GM12878 (cell line): ENCODE measurements at places on chromosomes 1 and 21.

- DNase-seq = no peak
These were observed 14.2 kb upstream of the TENT5B start for GRCh38 chr1:27026621-27027574.

DNA sequence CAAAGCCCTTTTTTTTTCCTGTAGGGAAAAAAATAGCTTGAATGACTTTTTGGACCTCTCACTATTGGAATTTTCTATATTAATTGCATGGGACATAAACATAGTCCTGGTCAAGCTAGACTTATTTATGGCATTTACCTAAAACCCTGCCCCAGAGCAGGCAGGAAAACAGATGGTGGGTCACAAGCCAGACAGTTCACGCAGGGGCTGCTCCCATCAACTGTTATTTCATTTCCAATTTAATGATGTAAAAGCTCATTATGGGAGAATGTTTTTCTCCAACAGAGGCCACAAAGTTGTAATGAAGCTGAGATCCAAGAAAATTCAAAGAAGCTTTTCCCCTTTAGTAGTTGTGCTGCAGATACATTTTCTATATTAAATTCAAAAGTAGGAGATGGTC, 99.2 kb downstream of the SGIP1 start:
- no peak for DNase-seq

- no peak for DNase-seq
These were observed 1.8 kb upstream of the F5 start for GRCh38 chr1:169588112-169588511.

GRCh38 chr21:41764558-41765419, 2.1 kb downstream of the RIPK4 start:
- DNase-seq = no peak

GRCh38 chr1:174021591-174022079, 522 bp downstream of the RC3H1 start:
- DNase-seq = no peak

- DNase-seq = no peak
These were observed 266.2 kb upstream of the PLXNA2 start for GRCh38 chr1:208510192-208510952.

GRCh38 chr1:21659924-21660326, 9.2 kb downstream of the RAP1GAP start:
- no peak for DNase-seq

- DNase-seq = no peak
These were observed 23.4 kb upstream of the RNF187 start for GRCh38 chr1:228463559-228464455.

DNA sequence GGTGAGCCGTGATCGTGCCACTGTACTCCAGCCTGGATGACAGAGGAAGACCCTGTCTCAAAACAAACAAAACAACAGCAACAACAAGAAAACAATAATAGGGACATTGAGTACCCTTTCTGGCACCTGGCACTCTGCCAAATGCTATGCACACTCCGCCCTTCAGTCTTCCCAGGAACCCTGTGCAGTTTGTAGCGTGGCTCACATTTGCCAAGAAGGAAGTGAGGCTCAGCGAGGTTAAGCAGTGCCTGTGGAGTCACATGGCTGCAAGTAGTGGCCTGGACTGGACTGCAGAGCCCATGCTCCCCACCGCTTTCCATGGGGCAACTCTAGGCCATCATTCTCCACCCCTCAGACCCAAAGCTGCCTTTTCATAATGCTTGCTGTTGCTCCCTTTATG, 5.3 kb upstream of the EVA1B start:
- DNase-seq = no peak

GRCh38 chr1:25871086-25871703, 4.3 kb downstream of the PAQR7 start:
- DNase-seq = no peak

- DNase-seq = no peak
These were observed 1.4 kb downstream of the KTI12 start for GRCh38 chr1:52032124-52032784.

- DNase-seq = no peak
These were observed 194.4 kb upstream of the KAZN start for GRCh38 chr1:14403961-14404645.

GRCh38 chr1:163170975-163171676, 31.6 kb downstream of the RGS5 start:
- DNase-seq = no peak

DNA sequence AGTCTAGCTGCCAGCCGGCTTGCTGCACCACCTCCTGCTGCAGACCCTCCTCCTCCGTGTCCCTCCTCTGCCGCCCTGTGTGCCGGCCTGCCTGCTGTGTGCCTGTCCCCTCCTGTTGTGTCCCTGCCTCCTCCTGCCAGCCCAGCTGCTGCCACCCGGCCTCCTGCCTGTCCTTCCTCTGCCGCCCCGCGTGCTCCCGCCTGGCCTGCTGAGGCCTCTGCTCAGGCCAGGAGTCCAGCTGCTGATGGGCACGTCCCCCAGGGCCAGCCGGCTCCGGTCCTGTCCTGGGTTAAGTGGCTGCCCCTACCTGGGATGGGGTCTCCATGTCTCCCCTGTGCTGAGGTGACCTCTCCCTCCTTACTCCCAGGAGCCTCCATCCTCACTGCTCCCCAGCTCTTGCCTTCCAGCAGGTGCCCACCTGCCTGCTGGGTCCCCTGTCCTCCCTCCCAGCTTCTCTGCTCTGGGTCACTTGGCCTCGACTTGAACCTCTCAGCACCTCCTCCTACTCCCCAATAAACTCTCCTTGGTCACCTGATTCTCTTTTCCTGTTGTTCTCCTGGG, 870 bp downstream of the KRTAP10-8 start:
- DNase-seq = no peak

GRCh38 chr1:160117709-160118183, 2.2 kb downstream of the ATP1A2 start:
- no peak for DNase-seq

DNA sequence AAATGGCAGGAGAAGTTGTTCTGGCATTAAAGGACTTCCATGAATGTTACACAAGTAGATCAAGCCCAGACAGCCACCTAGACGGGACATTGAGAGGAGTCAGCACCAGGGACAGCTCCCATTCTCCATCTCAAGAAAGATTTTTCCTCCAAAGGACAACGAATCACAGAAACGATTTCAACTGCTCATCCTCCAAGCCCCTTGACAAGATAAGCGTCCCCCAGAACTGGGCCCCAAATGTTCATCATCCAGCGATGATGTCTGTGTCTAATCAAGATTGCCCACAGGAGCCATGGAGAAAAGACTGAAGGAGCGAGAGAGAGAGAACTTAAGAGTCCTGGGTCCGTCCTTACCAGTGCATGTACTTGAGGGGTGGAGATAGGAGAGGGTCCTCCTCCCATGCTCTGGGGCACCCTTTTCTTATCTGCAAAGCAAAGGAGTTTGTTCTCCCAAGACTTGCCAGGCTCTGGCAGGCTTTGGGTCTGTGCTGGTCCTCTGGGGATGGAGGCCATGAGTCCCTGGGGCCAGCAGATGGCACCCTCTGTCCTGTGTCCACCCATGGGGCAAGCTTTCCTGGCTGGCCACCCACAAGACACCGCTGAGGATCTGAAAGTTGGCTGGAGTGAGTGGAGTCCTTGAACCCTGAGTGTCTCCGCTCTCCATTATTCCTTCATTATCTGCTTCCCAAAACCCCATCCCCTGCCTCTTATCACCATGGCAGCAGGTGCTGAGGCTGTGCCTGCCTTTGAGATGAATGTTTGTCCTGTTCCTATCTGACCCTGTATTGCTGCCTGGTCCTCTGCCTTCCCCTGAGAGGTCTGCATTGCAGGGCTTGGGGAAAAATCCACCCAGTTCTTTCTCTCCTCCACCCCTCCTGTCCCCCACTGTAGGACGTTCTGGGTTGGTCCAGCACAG, 164.6 kb downstream of the ACTL8 start:
- DNase-seq = no peak

DNA sequence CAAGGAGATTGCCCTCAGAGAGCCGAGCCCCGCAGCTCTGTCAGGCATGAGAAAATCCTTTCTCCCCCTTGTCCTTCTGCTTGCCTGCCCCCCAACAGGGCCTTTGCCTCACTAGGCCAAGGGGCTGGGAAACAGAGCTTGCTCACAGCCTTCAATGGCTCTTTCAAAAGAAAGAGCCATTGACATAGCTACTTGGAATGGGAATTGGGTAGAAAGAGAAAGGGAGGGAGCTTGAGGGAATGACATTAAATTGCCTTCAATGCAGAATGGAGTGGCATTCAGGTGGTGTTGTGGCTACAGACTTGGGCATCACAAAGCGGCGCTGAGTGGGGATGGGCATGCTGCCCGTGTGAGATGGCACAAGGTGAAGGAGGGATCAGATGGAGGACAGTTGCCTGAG, 13.2 kb downstream of the SYT11 start:
- no peak for DNase-seq

- DNase-seq = no peak
These were observed 86.8 kb upstream of the ARHGAP29 start for GRCh38 chr1:94324178-94324544.

GRCh38 chr1:204736836-204737235, 51.3 kb upstream of the LRRN2 start:
- DNase-seq = no peak

- DNase-seq = peak; percentile 11
These were observed 297.2 kb upstream of the PLXNA2 start for GRCh38 chr1:208541225-208541855.

- no peak for DNase-seq
These were observed 8.1 kb upstream of the GREM2 start for GRCh38 chr1:240619906-240620621.

DNA sequence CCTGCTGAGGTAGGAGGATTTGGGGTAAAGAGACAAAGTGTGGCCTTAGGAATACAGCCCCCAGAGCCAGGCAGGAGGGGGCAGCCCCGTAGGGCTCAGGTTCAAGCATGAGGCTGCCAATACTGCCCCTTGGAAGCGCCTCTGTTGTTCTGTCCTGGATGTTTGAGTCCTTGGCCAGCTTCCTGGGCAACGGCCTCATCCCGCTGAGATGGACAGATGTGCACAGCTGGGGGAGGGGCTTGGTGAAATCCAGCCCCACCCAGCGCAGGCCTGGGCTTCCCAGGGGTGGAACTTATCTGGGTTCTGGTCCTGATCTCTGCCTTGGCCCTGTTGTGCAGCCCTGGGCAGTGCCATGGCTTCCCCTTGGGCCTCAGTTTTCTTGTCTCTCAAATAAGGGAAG, 34.8 kb upstream of the MAN1C1 start:
- no peak for DNase-seq
